ENCODE measurements at places on chromosomes 6 and 20.
A peak's percentile ranks its signal among the peaks of the same experiment; 100 is the strongest.

DNA sequence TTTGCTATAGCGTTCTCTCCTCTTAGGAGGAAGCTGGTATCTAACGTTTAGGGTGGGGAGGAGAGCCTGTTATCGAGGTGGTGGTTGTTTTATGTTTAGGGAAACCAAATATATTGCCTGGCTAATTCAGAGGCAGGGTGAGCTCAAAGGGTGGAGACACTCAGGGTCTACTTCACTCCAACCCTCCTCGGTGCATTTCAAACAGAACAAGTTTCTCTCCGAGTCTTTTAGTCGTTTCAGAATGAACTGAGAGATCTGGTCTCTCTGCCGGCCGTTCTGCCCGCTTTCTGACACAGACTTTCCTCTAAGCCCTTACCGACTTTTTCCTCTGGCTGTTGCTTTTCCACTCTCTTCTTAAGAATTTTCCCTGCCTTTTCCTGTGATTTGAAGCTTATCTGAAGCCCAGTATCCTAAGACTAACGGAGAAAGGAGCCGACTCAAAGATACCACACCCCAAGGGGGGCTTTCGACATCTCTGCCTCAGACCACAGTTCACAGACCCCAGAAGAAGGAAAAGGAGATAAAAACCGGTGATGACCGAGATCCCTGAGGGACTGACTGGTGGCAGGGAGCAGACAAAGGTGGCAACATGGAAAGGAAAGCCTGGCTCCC is 865 bp downstream of the STK38 start:
- DNase-seq, result peak; percentile 48

DNA sequence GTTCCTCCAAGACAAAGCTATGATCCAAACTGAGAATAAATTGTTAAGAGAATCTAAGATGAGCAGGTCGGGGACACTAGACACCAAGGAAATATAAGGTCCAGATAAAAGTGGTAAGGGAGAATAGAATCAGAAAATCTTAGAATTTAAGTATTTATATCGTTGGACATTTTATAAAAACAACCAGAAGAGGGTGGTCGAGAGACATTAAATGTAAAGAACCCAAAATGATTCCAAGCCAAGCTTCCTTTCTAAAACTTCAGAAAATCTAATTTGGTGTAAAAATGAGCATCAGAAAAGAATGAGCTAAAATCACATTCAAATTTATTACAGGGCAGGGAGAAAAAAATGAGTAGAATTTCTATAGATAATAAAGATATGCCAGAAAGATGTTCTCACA is 97.8 kb upstream of the OGFRL1 start:
- peak; percentile 56 for DNase-seq

GRCh38 chr20:63234693-63235398 is 859 bp upstream of the BIRC7 start:
- DNase-seq, result no peak

DNA sequence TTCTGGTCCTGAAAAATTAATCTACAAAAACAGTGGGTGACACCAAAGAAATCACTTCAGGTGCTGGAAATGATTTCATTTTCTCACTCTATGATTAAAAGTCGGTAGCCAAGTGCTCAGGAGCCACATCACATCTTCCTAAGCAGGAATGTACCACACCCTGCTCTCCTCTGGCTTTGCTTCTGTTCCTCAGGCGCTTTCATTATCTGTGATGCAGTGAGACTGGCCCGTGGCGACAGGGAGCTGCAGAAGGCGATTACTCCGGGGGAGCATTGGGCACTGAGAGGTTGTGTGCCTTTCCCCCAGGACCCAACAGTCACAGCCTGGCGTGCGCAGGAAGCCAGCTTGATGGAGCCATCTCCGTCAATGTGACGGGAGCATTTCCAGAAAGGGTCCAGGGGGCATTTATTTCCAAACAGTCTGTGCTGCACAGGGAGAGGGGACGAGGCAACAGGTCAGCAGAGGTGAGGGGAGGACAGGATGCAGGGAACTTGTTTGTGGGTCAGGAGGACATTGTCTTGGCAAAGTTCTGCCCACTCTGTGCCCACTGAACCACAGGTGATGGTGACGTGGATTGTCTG is 5.6 kb upstream of the ZNF831 start:
- DNase-seq, result no peak

DNA sequence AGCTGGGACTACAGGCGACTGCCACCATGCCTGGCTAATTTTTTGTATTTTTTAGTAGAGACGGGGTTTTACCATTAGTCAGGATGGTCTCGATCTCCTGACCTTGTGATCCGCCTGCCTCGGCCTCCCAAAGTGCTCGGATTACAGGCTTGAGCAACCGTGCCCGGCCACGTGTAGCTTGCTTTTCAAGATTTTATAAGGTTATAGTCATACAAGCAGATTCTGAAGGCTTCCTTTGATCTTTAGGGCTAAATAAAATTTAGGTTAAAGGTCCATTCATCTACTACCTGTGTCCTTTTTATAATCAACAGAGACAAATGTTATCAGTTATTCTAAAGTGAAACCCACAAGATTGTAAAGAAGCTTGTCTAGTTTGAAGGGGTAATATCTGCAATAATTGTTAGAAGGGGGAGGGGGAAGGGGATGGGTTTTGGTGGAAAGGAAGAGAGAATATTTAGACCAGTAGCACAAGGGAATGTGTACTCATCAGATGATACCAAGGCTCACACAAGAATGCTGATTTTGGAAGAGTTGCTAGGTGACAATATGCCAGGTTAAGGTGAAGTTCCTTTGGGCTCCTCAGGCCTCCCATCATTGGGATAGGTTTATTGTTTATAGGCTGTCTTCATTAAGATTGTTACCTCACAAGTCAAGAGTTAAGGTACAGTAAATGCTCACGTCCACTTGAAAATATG is 284.7 kb downstream of the ALDH8A1 start:
- DNase-seq, result no peak

GRCh38 chr6:161199850-161200249 is 74.0 kb downstream of the AGPAT4 start:
- no peak for DNase-seq

DNA sequence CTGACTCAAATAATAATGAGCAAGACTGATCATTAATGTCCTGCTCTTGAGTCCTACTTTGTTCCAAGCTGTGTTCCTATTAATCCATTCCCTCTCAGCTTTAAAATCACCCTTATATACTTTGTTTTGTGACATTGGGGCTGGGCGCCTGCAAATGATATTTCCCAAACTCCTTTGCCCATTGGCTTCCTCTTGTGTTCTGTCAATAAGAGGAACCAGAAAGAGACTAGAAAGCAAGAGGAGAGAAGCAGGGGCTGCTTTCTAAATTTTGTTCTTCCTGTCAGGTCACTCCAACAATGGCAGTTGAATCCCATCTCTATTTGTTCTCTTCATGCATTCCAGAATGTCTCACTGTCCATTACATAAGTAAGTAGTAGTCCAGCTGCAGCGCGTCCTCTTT is 21.6 kb upstream of the TRIM27 start:
- peak; percentile 28 for DNase-seq

DNA sequence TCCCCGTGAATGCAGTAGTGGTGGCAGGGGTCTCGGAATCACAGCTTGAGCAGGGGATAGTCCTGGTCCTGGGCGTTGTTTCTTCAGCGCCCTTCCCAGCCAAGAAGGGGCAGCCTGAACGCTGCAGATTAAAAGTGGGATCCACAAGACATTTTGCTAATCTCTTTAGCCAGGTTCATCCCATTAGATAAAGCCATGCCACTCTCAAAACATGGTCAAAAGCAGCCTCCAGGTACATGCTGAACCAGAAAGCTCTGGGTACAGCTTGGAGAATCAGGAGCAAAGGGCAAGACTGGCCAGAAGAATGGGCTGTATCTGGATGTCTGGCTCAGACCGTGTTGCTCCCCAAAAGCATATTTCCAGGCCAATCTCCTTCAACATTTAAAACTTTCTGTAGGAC is at the start of gene PRPH2:
Gene PRPH2, minus strand, starts transcription at position 101 of the 400 bp plus-strand sequence. CDS start 263 bp downstream, outside the sequence.
- no peak for DNase-seq

DNA sequence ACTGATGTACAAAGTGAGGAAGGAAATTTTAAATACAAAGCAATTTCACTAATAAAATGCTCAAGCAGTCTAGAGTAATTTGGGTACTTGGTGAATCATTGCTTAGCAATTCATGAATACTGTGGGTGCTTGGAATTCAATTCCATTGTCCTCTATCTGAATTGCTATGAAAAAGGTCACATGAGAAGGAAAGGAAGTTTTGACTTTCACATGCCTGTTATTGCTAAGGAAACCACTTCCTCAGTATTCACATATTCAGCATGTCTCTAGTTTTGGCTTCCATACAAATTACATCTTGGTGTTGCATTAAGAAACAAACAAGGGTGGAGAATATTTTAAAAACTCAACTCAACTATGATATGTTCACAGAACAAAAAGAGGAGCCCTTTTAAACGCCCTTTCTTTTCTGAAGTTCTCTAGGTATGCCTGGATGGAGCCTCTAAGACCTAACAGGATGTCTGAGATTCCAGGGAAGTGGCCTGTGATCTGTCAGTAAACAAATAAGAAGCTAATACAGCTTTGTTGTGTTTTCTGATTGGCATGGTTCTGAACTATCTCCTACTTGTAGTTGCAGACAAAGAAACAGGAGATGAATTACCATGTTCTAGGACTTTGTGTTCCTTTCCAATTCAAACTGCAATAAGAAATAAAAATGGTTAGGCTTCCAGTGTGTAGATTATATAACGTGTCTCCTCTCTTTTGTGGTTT is 190.4 kb downstream of the OGFRL1 start:
- DNase-seq, result no peak

- DNase-seq, result peak; percentile 26
These were observed 394 bp downstream of the AKAP12 start for GRCh38 chr6:151240036-151240685.

- DNase-seq, result no peak
These were observed 2.7 kb downstream of the FBXO9 start for GRCh38 chr6:53067849-53068361.

- no peak for DNase-seq
These were observed 755.9 kb downstream of the KIF16B start for GRCh38 chr20:15817351-15817750.

GRCh38 chr6:16249971-16250370 is 11.6 kb downstream of the GMPR start:
- DNase-seq, result no peak

- no peak for DNase-seq
These were observed 86.9 kb downstream of the TULP4 start for GRCh38 chr6:158399040-158399700.

DNA sequence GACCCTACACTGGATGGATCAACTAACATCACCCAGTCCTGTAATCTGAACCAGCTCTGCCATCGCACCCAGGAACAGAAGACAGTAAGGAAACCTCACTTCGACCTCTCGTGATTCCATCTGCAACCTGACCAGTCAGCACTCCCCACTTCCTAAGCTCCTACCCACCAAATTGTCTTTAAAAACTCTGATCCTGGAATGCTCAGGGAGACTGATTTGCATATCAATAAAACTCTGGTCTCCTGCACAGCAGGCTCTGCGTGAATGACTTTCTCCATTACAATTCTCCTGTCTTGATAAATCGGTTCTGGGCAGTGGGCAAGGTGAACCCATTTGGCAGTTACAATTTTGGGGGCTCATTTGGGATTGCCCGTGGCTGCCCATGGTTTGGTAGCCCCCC is 18.3 kb upstream of the AGPAT4 start:
- no peak for DNase-seq

GRCh38 chr20:41094353-41095055 is 42.8 kb upstream of the PLCG1 start:
- no peak for DNase-seq

- peak; percentile 47 for DNase-seq
These were observed 843 bp downstream of the FBXO9 start for GRCh38 chr6:53066077-53066417.

GRCh38 chr6:424741-425417 is 33.3 kb downstream of the IRF4 start:
- no peak for DNase-seq

DNA sequence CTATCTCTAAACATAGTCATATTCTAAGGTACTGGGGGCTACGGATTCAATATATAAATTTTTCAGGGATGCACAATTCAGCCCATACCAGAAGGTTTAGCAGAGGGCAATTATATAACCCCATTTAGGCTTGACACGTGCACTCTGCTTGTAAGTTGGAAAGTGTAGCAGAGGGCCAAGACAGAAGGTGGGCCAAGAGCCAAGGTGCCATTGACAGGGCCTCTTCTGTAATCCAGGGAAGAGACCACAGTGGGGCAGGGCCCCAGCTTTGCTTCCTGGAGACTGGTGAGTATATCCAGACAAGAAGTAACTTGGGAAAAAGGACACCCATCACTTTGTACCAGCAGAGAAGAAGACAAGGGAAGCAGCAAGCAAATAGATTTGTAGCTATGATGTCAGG is 672.4 kb upstream of the MARCKS start:
- DNase-seq, result no peak

DNA sequence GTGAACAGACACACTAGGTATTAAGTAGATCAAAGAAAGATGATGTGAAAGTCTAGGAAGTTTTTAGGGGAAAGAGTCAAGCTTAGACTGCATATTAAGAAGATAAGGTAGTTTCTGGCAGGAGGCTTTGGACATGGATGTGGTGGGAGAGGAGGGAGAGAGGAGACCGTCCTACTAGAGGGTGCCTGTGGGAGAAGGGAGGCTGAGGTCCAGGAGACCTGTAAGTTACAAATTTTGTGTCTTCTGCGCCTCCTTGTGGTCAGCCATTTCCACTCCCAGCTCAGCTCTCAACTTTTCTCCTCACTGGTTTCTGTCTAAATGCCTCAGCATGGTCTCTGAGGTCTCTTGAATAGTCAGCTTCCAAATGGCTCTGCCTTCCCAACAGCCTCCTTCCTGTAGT is 193.5 kb downstream of the UNC5CL start:
- peak; percentile 38 for DNase-seq

- DNase-seq, result no peak
These were observed 9.7 kb downstream of the IL17A start for GRCh38 chr6:52195886-52196285.

GRCh38 chr20:2804852-2805688 is 4.6 kb upstream of the CPXM1 start:
- DNase-seq, result no peak

GRCh38 chr20:23509247-23509913 is 18.5 kb downstream of the CST8 start:
- no peak for DNase-seq

DNA sequence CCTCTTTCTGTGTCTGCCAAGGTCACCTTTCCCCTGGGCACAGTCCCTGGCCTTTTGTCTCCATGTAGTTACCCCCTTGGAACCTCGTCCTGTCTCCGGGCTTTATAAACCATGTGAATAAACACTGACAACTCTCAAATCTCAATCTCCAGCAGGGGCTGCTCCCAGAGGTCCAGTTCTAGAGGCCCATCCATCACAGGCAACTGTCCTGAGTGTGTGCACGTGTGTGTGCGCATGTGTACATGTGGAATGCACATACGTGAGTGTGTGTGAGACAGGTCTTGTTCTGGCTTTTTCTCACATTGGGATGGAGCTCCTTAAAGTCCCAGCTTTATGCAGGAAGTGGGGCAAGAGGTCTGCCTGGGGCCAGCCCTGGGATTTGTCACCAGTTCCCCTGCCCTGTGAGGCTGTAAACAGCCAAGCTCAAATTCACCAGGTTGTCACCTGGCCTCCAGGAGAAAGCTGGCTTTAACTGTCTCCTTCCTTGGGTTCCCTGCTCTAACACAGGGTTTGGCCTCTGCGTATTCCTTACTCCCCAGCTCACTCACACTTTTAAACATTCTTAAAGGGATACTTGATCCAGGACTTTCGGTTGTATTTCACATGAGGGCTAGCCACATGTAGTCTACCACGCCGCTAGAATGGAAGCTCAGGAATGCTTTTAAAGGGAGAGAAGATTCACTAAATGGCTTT is 42.7 kb downstream of the RAMACL start:
- DNase-seq, result no peak

Measured in B cell (primary cell).